ENCODE measurements at places on chromosomes 16 and 17.

DNA sequence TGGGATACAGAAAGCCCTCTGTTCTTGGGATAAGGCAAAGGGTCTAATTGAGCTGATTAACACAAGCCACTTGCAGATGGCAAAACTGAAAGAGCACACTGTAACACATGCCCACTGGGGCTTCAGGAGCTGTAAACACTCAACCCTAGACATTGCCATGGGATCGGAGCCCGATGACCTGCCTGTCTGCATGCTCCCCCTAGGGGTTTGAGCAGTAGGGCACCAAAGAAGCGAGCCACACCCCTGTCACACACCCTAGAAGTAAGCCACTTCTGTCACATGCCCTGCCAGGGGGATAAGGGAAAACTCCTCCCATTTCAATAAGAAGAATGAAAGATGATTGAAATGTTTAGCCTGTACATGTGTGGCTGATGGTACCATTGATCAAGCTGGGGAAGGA lies 81.3 kb upstream of the IRX6 start:
- no peak for DNase-seq

GRCh38 chr16:67641779-67642708 lies 2.9 kb upstream of the CARMIL2 start:
- DNase-seq: peak; percentile 59

GRCh38 chr17:7279448-7279847 lies 2.1 kb upstream of the SLC2A4 start:
- no peak for DNase-seq

DNA sequence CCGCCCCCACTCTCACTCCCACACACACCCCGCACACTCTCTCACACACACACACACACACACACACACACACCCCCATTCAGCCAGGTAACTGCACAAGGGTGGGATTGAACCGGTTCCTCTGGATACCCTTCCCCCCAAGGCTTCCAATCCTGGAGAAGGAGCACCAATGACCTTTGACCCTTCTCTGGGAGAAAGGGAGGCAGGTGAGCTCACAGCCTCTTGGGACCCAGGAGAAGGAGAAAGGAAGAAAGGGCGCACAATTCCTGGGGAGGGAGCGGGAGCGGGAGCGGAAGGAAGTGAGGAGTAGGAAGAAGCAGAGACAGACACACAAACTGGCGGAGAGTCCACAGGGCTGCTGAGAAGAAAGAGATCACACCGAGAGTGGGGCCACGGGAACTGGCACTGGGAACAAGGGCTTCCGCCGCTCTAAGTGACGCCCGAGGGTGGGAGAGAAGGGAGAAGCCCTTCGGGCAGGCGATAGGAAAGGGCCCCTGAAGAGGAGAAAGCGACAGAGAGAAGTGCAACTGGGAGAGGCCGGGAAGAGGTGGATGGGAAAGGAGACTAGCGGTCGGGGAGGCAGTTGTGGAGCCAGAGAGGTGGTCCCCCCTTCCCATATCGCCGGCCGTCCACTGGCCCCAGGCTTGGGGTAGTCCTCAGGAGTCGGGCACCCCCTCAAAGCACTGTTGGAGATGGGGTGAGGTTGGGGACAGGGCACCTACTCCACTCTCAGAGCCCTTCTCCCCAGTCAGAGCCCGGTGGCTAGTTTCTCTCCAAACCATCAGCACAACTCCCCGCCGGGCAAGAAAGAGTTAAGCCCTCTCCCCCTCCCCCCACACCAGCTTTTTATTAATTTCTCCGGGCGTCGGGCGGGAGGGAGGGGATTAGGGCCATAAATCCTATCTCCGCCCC lies 1.3 kb downstream of the SAMD14 start:
- DNase-seq: no peak

GRCh38 chr16:12972246-12972645 lies 70.8 kb downstream of the SHISA9 start:
- no peak for DNase-seq

GRCh38 chr17:17354560-17355349 lies 51.6 kb downstream of the NT5M start:
- DNase-seq: peak; percentile 90

- DNase-seq: no peak
Measured at GRCh38 chr17:4978726-4979125, 8.7 kb downstream of the CAMTA2 start.

- DNase-seq: no peak
Measured at GRCh38 chr16:55179852-55180585, 144.0 kb upstream of the IRX6 start.

DNA sequence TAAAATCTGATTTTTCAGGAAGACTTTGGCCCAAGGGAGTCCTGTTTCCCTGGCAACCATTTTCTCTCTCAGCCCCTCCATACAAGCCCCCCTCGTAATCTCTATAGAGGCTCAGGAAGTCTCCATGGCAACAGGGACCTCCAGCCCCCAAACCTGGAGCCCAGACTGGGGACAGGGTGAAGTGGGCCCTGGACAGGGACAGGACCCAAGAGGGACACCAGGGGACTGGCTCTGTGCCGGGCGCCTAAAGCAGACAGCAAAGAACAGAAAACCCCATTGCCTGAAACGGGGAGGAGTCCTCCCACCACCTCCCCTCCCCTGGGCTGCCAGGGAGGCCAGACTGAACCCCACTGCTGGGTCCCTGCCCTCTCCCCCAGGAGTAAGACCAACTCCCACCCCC lies 40.6 kb downstream of the CPNE2 start:
- no peak for DNase-seq

GRCh38 chr17:79388556-79389295 lies 222.1 kb downstream of the RBFOX3 start:
- DNase-seq: peak; percentile 88

DNA sequence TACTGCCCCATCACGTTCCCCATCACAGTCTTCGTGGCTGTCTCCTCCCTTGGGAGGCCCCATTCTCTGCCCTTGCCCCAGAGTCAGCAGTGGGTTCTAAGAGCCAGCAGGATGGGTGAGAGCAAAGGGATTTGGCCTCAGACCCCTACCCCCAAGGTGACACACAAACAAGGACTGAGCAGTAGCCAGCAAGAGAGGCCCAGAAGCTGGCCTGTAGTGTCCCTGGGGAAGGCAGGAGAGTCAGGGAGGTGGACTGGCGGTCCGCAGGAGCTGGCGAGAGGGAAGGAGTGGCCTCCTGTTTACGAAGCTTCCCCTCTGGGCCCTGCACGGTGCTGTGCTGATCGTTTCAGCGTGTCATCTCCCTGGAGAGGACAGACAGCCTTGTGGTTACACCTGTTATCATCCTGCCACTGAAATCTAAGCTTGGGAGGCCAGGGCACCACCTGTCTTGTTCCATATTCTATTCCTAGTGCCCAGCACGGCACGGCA lies 8.4 kb downstream of the WDR81 start:
- DNase-seq: no peak

- DNase-seq: peak; percentile 89
Measured at GRCh38 chr17:49022391-49022941, 25.3 kb downstream of the IGF2BP1 start.

DNA sequence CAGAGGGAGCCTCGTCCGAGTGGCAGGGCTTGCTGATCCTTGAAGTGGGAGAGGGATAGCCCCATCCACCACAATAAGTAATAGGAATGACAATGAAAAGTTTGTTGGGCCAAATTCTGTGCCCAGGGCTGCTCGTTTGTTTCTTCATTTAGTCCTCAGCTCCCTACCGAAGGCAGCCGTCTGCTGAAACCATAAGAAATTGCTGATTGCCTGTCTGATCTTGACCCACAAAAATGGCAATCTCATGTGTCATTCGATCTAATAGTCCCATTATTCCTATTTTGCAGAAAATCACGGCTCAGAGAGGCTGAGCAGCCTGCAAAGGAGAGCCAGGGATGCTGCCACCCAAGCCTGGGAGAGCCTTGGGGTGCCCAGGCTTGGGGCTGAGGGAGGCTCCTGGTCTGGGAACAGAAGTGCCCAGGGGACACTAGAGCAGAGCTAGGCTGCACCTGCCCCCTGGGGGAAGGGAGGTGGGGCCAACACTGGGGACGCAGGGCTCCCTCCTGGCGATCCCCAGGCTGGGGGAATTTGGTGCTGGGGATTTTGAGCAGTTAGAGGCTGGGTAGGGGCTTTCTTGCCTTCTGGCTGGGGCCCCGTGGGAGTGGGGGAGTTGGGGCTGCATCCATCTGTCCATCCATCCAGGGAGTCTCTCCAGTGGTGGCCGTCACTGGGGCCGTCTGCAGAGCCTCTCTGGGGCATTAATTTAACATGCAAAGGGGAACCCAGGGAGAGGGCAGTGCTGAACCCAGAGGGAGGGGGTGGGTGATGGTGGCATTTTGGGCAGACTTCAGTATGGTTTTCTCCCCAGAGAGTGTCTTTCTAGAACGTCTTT lies 53.5 kb downstream of the SOCS1 start:
- peak; percentile 52 for DNase-seq

DNA sequence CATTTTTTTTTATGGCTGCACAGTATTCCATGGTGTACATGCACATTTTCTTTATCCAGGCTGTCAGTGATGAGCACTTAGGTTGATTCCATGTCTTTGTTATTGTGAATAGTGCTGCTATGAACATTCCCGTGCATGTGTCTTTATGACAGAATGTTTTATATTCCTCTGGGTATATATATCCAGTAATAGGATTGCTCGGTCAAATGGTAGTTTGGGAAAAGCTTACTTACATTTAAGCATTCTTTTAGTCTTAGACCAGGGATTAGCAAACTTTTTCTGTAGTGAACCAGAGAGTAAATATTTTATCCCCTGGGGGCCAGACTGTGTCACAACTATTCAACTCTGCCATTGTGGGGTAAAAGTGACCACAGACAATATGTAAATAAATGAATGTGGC lies 40.2 kb downstream of the MED13 start:
- no peak for DNase-seq

- DNase-seq: no peak
Measured at GRCh38 chr16:21227866-21228265, 5.6 kb upstream of the ANKS4B start.

DNA sequence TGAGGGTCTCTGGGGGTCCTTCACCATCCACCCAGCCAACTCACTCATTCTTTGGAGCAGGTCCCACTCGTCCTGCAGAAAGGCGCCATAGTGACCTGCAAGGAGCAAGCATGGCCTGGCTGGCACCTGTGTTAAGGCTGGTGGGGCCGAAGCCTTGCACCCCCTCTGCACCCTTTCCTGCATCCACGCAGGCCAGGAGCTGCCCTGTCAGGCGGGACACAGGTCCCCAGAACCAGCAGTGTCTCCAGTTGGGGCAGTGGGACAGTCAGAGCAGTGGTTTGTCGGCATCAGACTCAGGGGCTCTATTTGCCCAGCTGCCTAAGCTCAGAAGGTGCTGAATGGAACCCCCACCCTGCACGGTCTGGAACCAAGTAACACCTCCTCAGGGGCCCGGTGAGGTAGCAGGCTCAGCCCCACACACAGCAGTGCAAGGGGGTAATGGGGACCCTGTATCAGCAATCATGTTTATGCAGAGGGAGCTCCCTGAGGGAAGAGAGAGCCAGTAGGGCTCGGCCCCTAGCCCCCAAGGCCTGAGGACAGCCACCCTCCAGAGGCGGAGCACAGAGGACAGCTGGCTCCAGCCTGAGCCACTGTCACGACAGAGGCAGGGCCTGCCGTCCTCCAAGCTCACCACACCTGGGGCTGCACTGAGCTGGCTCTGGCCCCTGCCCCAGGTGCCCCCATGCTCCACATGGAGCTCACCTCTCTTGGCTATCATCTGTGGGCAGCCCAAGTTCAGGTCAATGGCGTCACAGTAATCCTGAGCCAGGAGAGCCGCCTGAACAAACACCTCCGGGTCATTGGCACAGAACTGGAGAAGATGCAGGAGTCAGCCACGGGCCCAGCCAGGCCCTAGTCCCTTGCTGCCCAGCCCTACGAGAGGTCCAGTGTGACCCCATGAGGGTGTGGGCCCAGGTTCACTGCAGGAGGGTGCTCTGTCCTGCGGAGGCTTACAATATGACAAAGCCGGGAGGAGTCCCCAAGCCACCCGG lies 1.9 kb downstream of the DUS1L start:
- DNase-seq: no peak

GRCh38 chr17:40551091-40551878 lies 14.0 kb downstream of the CCR7 start:
- peak; percentile 89 for DNase-seq

DNA sequence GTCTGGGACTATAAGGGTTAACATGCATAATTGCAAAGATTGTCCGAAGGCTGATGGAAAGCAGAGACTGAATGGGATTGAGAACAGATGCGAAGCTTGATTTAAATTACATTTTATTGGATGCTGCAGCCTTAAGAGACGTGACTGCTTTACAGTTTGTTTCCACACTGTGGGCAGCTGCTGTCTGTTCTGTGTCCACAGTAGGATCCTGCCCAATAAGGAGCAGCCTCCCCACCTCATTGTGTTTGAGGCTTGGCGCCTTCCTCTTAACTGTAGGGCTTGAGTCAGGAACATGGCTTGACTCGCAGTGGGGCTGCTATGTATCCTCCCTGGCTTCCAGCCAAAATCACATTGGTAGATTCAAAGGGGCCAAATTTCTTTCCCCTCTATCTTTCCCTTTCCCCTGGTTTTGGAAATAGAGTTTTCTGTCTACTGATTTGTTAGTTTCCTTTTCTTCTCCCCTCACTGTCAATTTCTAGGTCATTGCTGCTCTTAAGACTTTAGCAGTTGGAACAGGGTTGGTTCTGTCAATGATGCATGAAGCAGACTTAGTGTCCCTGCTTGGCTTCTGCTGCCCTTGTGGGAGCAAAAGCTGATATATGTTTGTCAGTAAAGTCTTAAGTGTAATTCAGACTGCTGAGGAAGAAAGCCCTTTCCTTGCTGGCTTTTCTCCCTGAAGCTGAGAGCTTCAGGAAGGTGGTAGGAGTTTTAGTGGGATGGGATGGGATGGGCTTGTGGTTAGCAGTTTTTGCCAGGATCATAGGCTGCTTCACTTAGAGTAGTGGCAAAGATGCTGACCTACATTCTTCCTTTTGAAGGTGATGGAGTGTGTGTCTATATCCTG lies 5.0 kb upstream of the RARA start:
- no peak for DNase-seq

DNA sequence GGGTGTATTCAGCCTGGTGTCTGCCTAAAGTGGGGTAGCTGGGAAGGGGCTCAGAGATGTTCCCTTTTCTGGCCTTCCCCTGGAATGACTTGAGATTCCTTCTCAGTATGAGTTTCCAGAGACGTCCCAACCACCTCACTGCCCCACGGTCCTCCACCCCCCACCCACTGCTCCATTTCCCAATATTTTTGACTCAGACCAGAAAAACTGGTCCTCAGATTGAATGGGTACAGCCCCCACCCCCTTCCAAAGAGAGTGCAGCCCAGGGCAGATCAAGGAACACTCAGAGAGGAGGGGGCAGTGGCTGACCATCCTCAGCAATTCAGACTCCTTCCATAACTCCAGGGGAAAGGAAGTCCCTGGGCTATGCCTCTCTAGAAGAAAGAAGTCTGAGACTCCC lies 3.2 kb downstream of the ACLY start:
- no peak for DNase-seq

DNA sequence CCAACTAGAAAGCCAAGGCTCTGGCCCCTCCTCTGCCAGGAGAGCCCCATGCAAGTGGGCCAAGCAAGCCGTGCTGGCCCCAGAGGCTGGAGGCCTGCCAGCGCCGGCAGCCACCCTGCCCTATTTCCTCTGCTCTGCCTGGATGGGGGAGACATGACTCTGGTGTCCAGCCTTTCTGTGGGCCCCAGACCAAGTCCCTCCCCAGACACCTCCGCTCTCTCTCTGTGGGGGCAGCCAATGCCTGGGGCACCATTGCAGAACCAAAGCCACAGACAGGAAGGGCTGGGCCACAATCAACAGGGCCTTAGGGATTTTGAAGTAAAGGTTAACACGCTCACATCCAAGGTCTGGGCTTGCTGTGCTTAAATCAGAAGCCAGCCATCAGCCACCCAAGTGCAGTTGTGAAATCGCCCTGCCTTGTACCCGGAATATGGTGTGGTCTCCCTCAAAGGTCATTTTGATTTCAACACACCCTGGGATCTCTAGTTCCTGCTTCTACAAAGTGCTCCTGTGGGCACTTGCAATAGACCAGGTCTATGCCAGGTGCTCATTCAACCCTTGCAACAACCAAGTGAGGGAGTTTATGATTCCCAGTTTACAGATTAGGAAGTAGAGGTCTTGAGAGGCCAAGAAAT lies 63.5 kb upstream of the TEX2 start:
- DNase-seq: peak; percentile 27
